ENCODE measurements at places on chromosomes 13 and 19.

DNA sequence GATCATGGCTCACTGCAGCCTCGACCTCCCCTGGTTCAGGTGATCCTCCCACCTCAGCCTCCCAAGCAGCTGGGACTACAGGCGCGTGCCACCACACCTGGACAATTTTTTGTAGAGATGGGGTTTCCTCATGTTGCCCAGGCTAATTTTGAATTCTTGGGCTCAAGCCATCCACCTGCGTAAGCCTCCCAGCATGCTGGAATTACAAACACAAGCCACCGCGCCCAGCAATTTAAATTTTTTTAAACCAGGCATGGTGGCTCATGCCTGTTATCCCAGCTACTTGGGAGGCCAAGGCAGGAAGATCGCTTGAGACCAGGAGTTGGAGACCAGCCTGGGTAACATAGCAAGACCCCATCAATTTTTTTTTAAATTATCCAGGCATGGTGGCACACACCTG is 59.9 kb upstream of the USE1 start:
- no peak for DNase-seq

- no peak for DNase-seq
These were observed 172.3 kb upstream of the SPRY2 start for GRCh38 chr13:80513196-80513595.

- DNase-seq = peak; percentile 86
These were observed 25.4 kb downstream of the RAB20 start for GRCh38 chr13:110536006-110536693.

- peak; percentile 90 for DNase-seq
These were observed 737 bp upstream of the ZNF181 start for GRCh38 chr19:34733266-34733745.

GRCh38 chr13:23995283-23996073 is 98.2 kb upstream of the C1QTNF9B start:
- DNase-seq = no peak

DNA sequence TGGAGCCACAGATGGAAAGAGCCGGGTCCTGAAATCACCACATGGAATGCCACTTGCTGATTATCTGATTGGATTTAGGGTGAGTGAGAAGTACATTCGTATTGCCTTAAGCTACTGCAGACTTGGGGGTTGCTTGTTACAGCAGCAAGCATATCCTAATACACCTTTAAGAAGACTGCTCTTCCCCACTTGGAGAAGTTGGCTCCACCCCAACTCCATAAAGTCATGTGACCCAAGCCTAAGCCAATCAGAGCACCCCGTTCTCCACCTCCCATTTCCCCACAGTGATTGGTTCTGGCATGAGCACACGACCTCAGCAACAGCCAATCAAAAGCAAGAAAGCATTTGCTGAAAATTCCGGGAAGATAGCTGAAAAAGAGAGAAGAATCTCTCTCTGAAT is 23.1 kb downstream of the CACNA1A start:
- DNase-seq = no peak

- DNase-seq = peak; percentile 63
These were observed 28.5 kb downstream of the MYCBP2 start for GRCh38 chr13:77298426-77298825.

GRCh38 chr19:23887642-23888041 is 27.0 kb upstream of the ZNF726 start:
- DNase-seq = peak; percentile 3

DNA sequence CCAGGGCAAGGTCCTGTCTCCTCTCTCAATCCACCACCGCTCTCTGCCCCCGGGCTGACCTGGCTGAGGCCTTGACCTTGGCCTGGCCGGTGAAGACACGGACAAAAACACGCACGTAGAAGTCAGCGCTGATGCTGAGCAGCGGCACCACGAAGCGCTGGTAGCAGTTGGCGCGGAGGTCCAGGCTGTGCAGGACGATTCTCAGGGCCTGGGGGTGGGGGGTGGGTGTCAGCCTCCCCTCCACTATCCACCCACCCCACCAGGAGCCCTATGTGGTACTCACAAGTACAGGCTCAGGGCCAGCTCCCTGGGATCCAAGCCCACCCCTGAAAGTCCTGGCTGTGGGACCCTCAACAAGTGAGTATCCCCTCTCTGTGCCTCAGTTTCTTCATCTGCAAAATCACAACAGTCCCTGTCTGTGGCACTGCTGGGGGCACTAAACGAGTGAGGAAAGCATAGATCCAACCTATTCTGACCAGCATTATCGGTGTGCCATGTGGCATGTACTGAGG is 6.4 kb downstream of the TRMT1 start:
- DNase-seq = no peak

Measured in KBM-7 (cell line).